ENCODE measurements at places on chromosomes 4 and X.
A peak's percentile ranks its signal among the peaks of the same experiment; 100 is the strongest.

DNA sequence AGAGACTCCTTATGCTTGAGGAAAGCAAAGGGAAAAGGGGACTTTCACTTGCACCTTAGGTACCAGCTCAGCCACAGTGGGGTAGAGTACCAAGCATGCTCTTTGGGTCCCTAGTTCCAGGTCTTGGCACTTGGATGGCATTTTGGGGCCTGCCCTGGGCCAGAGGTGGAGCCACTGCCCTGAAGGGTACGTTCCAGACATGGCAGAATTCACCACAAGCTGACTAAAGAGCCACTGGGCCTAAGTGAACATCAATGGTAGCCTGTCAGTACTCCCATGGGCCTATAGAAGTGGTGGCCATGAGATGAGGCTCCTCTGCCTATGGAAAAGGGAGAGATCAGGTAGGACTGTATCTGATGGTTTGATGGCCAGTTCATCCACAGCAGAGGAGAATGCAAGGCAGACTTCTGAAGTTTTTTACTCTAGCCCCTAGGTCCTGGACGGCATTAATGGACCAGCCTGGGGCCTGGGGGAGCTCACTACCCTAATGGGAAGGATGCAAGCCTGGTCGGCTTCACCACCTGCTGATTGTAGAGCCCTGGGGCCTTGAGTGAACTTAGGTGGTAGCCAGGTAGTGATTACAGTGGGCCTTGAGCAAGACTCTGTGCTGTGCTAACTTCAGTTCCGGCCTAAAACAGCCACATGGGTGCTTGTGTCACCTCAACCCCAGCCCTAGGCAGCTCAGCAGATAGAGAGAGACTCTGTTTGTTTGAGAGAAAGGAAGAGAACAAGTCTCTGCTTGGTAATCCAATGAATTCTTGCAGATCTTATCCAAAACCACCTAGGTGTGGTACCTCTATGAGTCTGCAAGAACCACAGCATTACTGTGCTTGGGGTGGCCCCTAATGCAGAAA is 19.8 kb upstream of the HSFX4 start:
- DNase-seq, result no peak

GRCh38 chrX:11336201-11336600 is 43.0 kb downstream of the AMELX start:
- DNase-seq, result no peak

- no peak for DNase-seq
Observed at GRCh38 chr4:8831221-8832112, 40.2 kb downstream of the HMX1 start.

DNA sequence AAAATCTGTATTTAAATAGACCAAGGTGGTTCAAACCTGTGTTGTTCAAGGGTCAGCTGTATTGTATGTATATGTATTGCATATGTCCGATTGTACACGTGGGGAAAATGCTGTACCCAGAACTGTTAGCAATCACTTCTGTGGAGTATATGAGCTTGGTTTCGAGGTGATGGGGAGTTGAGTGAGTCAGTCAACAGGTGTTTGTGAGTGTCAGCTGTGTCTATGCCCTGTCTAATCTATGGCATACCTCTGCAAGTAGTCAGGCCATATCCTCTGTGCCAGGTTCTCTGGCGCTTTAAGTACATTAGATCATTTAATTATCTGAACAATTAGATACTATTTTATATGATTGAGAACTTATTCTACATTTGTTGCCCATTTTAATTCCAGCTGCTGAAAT is 7.4 kb downstream of the ZRSR2 start:
- DNase-seq, result no peak

- DNase-seq, result peak; percentile 32
Observed at GRCh38 chr4:21181716-21182115, 481.5 kb downstream of the PACRGL start.

GRCh38 chr4:65893271-65893670 is 223.0 kb upstream of the EPHA5 start:
- DNase-seq, result no peak

- DNase-seq, result peak; percentile 38
Observed at GRCh38 chr4:123235431-123235830, 161.2 kb upstream of the SPRY1 start.

DNA sequence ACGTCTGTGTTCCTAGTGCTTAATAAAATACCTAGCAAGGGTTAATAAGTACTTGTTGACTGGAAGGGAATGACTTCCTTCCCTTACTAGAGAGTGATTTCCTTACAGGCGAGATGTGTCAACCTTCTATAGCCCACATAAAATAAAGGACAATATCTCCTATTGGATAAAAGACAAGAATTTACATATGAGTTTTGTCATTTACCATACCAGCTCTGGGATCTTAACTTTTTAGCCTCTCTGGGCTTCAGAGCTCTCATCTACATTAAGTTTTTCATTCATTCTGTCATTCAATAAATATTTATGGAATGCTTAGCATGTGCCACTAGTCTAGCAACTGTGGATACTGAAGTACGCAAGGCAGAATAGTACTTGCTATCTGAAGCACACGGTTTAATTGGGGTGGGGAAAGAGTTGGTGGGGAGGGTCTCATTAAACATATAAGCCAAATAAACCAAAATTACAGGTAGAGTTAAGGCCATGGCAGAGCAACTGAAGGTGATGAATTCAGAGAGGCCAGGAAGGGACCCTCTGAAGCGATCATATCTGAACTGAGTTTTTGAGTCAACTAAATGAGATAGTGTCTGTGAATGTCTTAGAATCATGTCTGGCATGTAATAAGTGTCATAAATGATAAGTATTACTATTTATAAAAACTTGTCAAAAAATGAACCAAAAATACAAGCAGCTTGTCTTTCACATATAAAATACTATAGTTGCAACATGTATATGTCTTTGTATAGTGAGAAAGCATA is 91.6 kb upstream of the BMP2K start:
- DNase-seq, result peak; percentile 16

DNA sequence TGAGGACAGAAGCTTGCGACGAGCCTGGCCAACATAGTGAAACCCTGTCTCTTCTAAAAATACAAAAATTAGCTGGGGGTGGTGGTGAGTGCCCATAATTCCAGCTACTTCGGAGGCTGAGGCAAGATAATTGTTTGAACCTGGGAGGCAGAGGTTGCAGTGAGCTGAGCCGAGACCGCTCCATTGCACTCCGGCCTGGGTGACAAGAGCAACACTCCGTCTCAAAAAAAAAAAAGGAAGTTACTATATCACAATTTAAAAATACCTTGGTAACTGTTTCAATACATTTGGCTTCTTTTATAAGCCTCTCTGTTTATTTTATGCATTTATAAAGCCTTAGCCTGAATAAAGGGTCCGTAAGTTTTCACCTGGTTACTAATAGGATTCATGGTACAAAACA is 46.6 kb upstream of the CHRNA9 start:
- no peak for DNase-seq

GRCh38 chrX:154368630-154369448 is 5.6 kb downstream of the FLNA start:
- DNase-seq, result peak; percentile 92

DNA sequence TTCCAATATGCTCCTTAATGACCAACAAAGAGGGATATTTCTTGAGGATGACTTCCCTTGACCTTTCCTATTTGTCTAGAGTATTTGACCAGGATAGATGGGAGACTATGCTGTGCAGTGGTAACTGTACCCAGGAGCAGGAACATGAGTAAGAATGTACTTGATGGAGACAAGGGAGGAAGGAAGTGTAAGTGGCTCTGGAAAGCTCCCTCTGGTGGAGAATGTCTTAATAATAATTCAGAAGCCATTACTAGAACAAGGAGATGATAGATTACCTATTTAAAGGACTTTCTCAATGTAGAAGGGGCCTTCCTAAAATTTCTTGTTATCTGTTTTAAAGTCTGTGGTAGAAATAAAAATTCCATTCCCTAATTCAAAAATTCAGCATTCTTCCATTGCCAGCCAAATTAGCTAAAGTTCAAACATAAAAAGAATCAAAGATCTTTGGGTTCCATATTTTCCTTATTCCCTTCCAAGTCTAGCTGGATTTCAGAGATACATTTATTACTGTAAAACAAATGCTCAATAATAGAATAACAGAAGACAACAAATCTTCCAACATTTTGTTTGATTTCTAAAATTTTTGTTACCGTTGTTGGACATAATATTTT is 83.8 kb downstream of the GRID2 start:
- DNase-seq, result peak; percentile 73

- DNase-seq, result peak; percentile 75
Observed at GRCh38 chr4:107258359-107258758, 222.2 kb upstream of the DKK2 start.
